ENCODE measurements at places on chromosomes 2 and 18. TPM values are rescaled to one million over a fixed set of nuclear protein-coding genes. Genes with fewer than 3 reads are reported as not detected.

DNA sequence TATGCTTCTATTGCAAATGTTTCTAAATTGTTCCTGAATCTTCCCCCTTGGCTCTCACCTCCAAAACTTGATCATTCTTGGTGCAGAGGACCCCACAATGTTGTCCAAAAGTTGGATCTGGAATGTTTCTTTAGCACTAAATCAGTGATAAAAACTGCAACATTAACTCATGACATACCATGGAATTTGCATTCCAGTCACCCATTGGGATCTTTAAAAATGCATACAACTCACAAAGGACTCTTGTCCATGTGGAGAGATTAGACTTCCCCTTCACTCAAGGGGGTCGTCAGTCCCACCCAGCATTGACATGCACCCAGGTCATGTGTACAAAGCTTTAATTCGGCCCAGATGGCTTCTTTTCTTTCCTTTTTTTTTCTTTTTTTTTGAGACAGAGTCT, 169.3 kb downstream of the SETBP1 start:
- no peaks in the 10 kb centered on the region for H3K36me3 ChIP-seq
- no peak overlapping the region for H3K4me3 ChIP-seq

SRD5A2 gene
- total RNA-seq: not detected

DNA sequence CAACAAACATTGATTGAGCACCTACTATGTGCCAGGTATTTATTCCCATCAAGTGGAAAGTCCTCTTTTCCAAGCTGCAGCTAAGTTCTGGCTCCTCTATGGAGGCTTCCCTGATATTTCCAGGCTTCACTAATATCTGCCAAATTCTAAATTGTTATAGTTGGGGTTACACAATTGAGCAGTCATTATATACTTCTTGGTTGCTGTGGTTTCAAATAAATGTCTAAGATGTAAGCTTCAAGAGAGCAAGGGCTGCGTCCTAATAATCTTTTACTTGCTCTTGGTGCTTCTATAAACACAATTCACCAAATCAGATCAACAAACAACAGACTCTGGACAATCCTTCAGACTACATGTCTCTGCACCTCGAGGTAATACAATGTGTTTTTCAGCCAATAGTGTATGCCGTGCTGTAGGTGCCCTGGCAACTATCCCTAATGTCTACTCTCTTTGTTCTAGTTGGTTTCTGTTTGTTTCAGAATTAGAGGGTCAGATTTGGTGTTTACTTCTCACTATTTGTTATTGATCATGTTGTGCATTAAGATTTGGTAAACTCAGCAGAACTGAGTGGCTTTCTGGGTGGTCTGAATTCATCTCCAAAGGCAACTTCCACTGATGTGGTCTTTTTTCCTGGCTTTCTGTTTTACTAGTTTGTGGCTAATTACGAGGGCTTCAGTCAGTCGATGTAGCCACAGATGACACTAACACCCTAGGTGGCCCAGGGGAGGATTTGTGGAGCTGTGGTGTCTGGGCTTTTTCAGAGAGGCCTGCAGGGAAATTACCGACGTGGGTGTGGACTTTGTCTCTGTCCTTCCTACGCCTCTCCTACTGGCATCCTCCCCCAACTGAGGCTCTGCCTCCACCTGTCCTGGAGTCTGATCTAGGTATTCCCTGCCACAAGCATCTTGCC, 50.4 kb downstream of the CDCA7 start:
- peaks cover 12% of the 10 kb centered on the region for H3K4me1 ChIP-seq
- H3K27me3 ChIP-seq: peaks cover 6% of the 10 kb centered on the region
- H3K36me3 ChIP-seq: no peaks in the 10 kb centered on the region
- DNase-seq: no peak

NAPG gene
- 47.8 TPM for total RNA-seq

DNA sequence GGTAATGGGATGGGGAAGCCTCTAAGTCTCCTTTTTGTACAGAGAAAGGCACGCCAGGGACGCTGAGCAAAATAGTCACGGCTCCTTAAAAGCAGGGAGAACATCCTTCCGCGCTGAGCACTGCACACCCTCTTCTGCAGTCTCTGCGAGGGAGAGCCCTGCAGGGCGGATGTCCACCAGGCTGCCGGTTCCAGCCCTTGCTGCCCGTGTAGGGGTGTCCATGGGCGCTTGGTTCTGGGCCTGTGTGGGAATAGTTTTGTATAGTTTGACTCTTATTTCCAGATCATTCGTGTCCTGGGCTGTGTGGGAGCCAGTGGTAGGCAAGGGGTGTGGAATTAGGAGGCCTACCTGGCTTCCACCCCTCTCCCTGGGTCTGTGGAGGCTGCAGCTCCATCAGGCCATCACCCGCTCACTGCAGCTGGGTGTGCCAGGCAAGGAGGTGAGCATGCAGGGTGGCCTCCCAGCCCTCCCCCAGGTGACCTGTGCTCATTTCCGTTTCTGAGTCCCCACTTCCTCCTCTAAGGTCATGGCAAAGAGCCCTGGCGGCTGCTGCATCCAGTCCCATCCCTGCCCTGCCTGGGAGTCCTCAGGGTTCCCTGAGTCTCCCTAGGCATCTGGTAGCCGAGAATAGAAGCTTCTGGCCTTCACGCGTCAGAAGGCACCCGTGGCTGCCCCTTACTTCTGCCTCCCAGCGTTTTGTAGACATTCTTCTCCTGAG, 202.6 kb downstream of the LDLRAD4 start:
- H3K27ac ChIP-seq: peak overlapping the region; percentile 18
- DNase-seq: no peak
- no peaks in the 10 kb centered on the region for H3K27me3 ChIP-seq
- peaks cover 75% of the 10 kb centered on the region for H3K4me1 ChIP-seq
- H3K36me3 ChIP-seq: no peaks in the 10 kb centered on the region
- H3K4me3 ChIP-seq: no peak overlapping the region

GRCh38 chr2:18550433-18550832, 10.0 kb downstream of the RDH14 start:
- DNase-seq: no peak
- H3K27me3 ChIP-seq: no peaks in the 10 kb centered on the region
- no peak overlapping the region for H3K27ac ChIP-seq

DNA sequence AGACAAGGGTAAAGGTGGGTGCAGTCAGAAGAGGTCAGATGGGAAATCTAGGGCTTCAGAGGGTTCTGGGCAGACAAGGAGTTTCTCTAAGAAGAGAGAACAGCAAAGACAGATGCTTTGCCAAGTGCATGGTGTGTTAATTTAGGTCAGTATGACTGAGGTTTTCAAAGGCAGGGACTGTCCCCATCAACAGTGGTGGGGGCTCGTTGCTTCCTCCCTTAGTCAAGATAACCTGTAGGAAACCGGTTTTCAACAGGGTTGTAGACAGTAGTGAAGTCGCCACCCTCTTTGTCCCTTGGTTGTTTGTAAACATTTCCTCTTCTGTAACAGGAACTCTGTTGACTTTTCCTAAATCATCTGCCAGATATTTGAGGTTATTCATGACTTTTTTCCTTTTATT, 11.6 kb downstream of the RAB12 start:
- H3K4me3 ChIP-seq: no peak overlapping the region
- H3K27ac ChIP-seq: no peak overlapping the region
- DNase-seq: no peak
- H3K4me1 ChIP-seq: peaks cover 14% of the 10 kb centered on the region

DNA sequence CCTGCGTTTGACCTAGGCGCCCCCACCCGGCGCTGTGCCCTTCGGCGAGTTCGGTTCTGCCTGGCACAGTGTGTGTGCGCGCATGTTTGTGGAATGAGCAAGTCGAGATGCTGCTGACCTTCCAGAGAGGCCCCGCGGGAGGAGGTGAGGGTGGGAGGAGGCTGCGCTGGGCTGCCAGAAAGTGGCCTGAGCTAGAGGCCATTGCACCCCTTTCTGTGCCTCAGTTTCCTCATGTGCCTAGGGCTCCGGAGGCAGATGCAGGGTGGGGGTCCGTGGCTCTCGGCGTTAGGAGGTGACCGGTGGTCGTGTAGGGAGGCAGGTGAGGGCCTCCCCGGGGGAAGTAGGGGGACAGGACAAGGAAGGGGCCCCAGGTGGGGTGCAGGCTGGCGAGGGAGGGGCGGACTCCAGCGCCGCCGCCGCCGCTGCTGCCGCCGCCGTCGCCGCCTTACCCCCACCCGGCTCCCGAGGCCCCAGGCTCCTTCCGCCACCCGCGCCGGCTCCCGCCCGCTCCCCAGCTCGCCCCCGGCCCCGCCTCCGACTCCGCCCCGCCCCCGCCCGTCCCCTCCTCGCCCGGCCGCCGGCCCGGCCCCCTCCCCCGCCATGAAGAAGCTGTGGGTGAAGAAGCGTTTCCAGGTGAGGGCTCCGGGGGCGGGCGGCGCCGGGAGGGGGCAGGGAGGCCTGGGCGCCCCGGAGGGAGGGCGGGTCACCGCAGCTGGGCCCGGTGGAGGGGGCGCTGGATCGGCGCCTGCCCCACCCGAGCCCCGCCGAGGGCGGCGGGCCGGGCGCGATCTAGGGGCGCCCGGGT, 7.0 kb downstream of the SPEG start:
- H3K4me3 ChIP-seq: peak overlapping the region; percentile 79
- peaks cover 23% of the 10 kb centered on the region for H3K4me1 ChIP-seq
- H3K36me3 ChIP-seq: peaks cover 3% of the 10 kb centered on the region
- no peak for DNase-seq

- H3K36me3 ChIP-seq: no peaks in the 10 kb centered on the region
- H3K27me3 ChIP-seq: no peaks in the 10 kb centered on the region
- H3K27ac ChIP-seq: peak overlapping the region; percentile 89
- H3K4me3 ChIP-seq: no peak overlapping the region
- H3K4me1 ChIP-seq: peaks cover 39% of the 10 kb centered on the region
- DNase-seq: no peak
Observed at GRCh38 chr2:20584399-20585358, 66.2 kb downstream of the HS1BP3 start.

DNA sequence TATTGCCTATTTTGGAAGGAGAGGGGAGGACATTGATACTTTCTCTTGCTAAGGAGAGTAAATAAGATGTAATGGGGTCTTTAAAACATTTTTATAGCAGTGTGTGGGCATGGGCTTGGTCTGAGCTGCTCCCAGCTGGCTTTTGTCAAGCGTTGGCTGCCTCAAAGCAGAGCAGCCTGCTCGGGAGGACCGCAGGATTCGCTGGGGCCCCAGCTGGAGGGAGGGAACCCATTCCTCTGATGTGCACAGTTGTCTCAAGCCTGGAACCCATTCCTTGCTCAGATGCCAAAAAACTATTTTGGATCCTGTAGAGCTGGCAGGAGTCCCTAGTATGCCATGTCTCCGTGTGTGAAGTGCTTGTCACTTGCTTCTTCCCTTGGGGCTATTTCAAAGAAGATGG, 59.4 kb upstream of the RMDN2 start:
- no peak overlapping the region for H3K27ac ChIP-seq
- peaks cover 27% of the 10 kb centered on the region for H3K4me1 ChIP-seq
- H3K4me3 ChIP-seq: no peak overlapping the region
- DNase-seq: no peak
- H3K27me3 ChIP-seq: no peaks in the 10 kb centered on the region

DNA sequence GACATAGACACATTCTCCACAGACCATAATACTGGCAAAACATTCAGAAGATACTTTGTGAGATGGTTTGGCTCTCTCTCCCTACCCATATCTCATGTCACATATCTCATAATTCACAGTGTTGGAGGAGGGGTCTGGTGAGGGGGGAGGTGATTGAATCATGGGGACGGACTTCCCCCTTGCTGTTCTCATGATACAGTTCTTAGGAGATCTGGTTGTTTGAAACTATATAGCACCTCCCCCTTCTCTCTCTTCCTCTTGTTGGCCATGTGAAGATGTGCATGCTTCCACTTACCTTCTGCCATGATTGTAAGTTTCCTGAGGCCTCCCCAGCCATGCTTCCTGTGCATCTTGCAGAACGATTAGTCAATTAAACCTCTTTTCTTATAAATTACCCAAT, 61.1 kb downstream of the HK2 start:
- H3K4me1 ChIP-seq: no peaks in the 10 kb centered on the region
- no peaks in the 10 kb centered on the region for H3K36me3 ChIP-seq
- DNase-seq: no peak

DNA sequence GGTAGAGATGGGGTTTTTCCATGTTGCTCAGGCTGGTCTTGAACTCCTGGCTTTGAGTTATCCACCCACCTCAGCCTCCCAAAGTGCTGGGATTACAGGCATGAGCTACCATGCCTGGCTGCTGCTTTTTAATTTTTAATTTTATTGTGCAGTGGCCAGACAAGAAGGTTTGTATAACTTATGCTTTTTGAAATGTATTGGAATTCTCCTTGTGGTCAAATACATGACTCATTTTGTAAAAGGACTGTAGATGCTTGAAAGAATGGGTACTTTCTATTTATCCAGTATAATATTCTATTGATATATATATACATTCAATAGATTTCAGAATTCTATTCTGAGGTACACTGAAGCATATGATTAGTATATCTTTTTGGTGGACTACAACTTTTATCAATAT, 82.6 kb upstream of the ST3GAL5 start:
- H3K27me3 ChIP-seq: no peaks in the 10 kb centered on the region
- no peaks in the 10 kb centered on the region for H3K4me1 ChIP-seq
- no peak overlapping the region for H3K4me3 ChIP-seq
- no peak overlapping the region for H3K27ac ChIP-seq

CCDC138 gene
- 4.5 TPM for total RNA-seq

DNA sequence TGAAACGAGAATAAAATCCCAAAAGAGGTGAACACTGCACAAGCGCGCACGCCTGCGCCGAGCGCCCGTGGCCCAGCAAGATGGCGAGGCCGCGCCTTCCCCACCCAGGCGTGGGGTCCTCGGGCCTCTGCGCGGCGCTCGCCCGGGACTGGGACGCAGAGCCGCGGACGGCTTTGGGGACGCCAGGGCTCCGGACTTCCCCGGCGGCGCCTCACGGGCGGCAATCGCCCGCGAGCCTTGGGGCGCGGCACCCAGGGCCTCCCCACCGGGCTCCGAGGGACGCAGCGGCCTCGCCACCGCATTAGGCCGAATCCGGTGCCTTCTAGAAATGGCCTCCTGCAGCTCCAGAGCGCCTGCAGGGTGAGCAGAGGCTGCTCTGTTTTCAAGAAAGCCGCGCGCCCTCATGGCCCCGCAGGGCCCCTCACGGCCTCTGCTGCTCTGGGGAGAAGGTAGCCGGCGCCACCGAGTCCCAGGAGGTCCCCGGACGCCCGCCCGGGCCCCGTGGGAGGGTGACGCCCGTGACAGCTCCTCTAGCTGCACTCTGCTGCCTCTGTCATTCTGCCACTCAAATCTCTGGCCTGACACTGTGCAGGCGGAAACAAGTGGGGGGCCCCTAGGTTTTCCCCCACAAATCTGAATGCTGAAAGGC, 35.9 kb upstream of the POMC start:
- no peaks in the 10 kb centered on the region for H3K36me3 ChIP-seq
- H3K4me3 ChIP-seq: peak overlapping the region; percentile 68
- no peaks in the 10 kb centered on the region for H3K27me3 ChIP-seq
- no peaks in the 10 kb centered on the region for H3K4me1 ChIP-seq
- DNase-seq: no peak

GRCh38 chr18:29556070-29556469, 1379.1 kb upstream of the CDH2 start:
- H3K4me3 ChIP-seq: no peak overlapping the region
- no peaks in the 10 kb centered on the region for H3K36me3 ChIP-seq
- no peaks in the 10 kb centered on the region for H3K4me1 ChIP-seq
- no peak for DNase-seq
- H3K27ac ChIP-seq: no peak overlapping the region

GULP1 gene
- 80.9 TPM for total RNA-seq

All from thoracic aorta (tissue), 2 donors.